ENCODE measurements at places on chromosomes 2 and 18. TPM values are rescaled to one million over a fixed set of nuclear protein-coding genes. Genes with fewer than 3 reads are reported as not detected.

DNA sequence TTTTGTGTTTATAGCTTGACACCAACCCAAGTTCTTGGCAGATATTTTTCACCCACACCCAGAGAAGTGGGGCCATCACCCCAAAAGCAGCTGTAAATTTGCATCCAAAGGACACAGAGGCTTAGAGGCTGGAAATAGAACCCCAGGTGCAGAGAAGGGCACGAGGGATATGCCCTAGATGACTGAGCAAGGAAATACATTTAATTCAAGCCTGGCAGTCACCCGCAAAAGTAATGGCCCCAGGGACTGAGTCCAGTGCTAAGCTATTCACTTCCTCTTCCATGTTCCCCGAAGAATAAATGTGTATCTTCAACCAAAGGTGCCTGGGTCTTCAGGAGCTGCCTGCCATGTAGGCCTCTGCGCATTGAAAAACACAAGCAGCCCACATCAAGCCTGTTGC, 14.0 kb upstream of the REG3G start:
- H3K4me1 ChIP-seq, result no peaks in the 10 kb centered on the region
- no peak overlapping the region for H3K27ac ChIP-seq
- DNase-seq, result no peak
- H3K36me3 ChIP-seq, result no peaks in the 10 kb centered on the region
- H3K27me3 ChIP-seq, result no peaks in the 10 kb centered on the region
- H3K4me3 ChIP-seq, result no peak overlapping the region

GRCh38 chr18:8660316-8660715, 45.0 kb upstream of the MTCL1 start:
- no peaks in the 10 kb centered on the region for H3K4me1 ChIP-seq
- DNase-seq, result no peak
- H3K27me3 ChIP-seq, result peaks cover 3% of the 10 kb centered on the region
- no peak overlapping the region for H3K4me3 ChIP-seq

DNA sequence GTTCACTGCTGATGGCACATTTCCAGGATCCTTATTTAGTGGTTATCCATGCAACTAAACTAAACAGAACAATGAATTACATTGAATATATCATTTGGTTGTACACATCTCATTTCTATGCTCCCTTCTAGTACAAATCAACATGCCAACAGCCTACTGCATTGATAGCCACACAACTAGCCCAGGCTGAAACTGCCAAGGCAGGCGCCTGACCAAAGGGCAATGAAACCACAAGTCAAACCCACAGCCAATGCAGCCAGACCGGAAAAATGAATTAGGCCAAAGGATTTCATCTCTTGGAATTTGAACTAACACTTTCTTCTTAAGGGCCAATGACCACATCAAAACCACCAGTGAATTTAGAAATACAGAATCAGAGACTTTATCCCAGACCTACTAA, 196.4 kb downstream of the NOL4 start:
- DNase-seq, result no peak
- H3K27me3 ChIP-seq, result no peaks in the 10 kb centered on the region
- no peak overlapping the region for H3K27ac ChIP-seq
- H3K36me3 ChIP-seq, result no peaks in the 10 kb centered on the region

OXER1 gene
- total RNA-seq, result 1.9 TPM

MMADHC gene
- total RNA-seq, result 70.4 TPM

All from lower lobe of right lung (tissue), 2 donors.